Activated T-helper 2 cell treated with anti-CD3 and anti-CD28 coated beads, Interferon-gamma antibody, Interleukin-2, Interleukin-4, amounts not matched to agents 10 μg/mL and 5 μg/mL and 100 μg/mL, durations not matched to agents 14 hours and 24 hours and 36 hours (primary cell): ENCODE measurements at places on chromosomes 5 and 9. TPM values are rescaled to one million over a fixed set of nuclear protein-coding genes. Genes with fewer than 3 reads are reported as not detected.

PNPLA7 gene
- 1.6 TPM in 2 replicates for total RNA-seq

PCDHGA3 gene
- 0.11 and 0.16 TPM in 2 replicates for total RNA-seq

LRRC19 gene
- not detected in 2 replicates for total RNA-seq

POU5F2 gene
- 1.0 and 1.4 TPM in 2 replicates for total RNA-seq

SOX30 gene
- total RNA-seq: 0.11 TPM in 2 replicates

GRCh38 chr5:122354293-122354692, 42.3 kb downstream of the SNCAIP start:
- DNase-seq: no peak
- no peaks in the 10 kb centered on the region for H3K27me3 ChIP-seq

DNA sequence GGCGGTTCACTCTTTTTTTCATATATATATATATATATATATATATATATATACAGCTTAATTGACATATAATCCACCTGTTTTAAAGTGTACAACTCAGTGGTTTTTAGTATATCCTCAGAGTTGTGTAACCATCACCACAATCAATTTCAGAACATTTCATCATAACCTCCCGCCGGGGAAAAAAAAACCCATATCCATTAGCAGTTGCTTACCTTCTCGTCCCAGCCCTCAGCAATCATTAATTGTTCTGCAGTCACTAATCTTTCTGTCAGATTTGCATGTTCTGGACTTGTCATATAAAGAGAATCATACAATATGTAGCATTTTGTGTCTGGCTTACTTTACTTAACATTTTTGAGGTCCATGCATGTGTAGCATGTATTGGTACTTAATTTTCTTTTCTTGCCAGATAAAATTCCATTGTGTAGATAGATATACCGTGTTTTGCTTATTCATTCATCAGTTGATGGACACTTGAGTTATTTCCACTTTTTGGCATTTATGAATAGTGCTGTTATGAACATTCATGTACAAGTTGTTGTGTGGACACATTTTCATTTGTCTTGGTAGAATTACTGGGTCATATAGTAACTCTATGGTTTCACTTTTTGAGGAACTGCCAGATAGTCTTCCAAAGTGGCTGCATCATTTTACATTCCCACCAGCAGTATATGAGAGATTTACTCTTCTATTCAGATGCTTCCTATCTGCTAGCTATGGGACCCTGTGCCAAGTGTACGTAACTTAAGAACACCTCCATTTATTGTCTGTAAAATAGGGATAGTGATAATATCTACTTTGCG, 3.5 kb upstream of the RNF145 start:
- H3K4me1 ChIP-seq: peaks cover 37% of the 10 kb centered on the region
- H3K36me3 ChIP-seq: peaks cover 7% of the 10 kb centered on the region
- H3K27me3 ChIP-seq: peaks cover 7% of the 10 kb centered on the region

GRCh38 chr9:95085861-95086563, 231.5 kb downstream of the FANCC start:
- no peak for DNase-seq
- no peaks in the 10 kb centered on the region for H3K4me1 ChIP-seq
- H3K4me3 ChIP-seq: no peak overlapping the region
- no peak overlapping the region for H3K27ac ChIP-seq
- peaks cover 13% of the 10 kb centered on the region for H3K36me3 ChIP-seq
- no peaks in the 10 kb centered on the region for H3K27me3 ChIP-seq

DNA sequence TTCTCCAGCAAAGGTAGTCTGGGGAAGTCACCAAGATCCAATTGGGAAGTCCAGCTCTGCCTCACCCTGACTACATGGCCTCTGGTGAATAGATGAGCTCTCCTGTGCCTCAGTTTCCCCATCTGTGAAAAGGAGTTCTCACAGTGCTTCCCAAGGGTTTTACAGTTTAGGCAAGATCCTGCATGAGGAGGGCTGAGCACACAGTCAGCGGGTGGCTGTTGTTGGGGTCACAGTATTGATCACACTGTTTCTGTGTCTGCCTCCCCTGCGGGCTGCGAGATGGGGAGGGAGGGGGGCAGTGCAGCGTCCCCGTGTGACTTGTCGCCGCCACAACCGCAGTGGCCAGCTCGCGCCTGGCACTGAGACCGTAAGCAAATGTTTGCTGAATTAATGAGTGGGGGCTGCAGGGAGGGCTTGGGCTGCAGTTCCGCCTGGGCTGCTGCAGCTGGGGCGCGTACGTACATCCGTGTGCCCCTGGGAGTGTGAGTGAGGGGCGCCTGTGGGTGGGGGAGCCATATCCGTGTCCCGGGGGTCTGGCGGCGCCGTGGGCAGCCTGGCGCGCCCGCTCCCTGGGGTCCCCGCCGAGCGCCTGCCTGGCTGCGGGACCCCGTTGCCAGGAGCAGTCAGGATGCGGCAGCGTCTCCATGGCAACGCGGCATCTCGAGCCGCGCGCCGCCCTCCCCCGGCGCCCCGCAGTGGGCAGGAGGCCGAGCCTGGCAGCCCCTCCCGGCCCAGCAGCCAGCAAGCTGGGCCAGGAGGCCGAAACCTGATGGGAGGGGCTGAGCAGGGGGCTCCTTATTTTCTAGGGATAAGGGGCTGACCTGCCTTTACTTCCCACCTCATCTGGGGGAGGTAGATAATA, 31.4 kb upstream of the PSD2 start:
- H3K27ac ChIP-seq: no peak overlapping the region
- DNase-seq: no peak
- H3K4me1 ChIP-seq: peaks cover 8% of the 10 kb centered on the region
- peaks cover 46% of the 10 kb centered on the region for H3K27me3 ChIP-seq
- H3K4me3 ChIP-seq: no peak overlapping the region
- no peaks in the 10 kb centered on the region for H3K36me3 ChIP-seq

GRCh38 chr9:97774673-97775072, 77.5 kb upstream of the XPA start:
- DNase-seq: no peak
- H3K4me3 ChIP-seq: no peak overlapping the region
- peaks cover 24% of the 10 kb centered on the region for H3K27me3 ChIP-seq
- H3K27ac ChIP-seq: no peak overlapping the region
- no peaks in the 10 kb centered on the region for H3K4me1 ChIP-seq

DNA sequence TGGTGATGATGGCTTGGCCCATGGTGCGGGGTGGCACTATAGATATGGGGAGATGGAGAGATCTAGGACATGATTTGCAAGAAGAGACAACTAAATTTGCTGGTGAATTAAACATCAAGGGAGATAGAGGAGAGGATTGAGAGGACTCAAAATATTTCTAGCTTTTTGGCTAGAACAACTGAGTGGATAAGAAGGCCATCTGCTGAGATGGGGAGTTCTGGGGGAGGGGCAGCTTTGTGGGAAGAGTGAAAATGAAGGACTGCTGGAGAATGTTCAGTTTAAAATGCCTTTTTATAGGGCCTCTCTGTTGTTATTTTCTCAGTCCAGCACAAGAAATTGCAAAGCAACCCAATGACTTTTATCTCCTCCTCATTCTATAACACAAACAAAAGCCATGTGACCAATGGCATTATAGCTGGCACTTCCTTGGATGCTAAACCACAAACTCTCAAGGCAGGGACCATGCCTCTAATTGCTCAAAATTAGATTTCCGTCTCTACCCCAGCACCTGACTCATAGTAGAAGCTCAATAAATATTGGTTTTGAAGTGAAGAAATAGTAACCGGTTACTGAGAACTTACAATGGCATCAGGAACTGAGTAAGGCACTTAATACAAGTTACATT, 29.8 kb downstream of the JAKMIP2 start:
- H3K4me1 ChIP-seq: no peaks in the 10 kb centered on the region
- DNase-seq: no peak
- H3K36me3 ChIP-seq: no peaks in the 10 kb centered on the region
- no peaks in the 10 kb centered on the region for H3K27me3 ChIP-seq
- no peak overlapping the region for H3K27ac ChIP-seq
- no peak overlapping the region for H3K4me3 ChIP-seq

GRCh38 chr5:123455095-123455494, 31.9 kb upstream of the CEP120 start:
- peaks cover 2% of the 10 kb centered on the region for H3K36me3 ChIP-seq
- no peak overlapping the region for H3K4me3 ChIP-seq

- no peaks in the 10 kb centered on the region for H3K36me3 ChIP-seq
- H3K4me3 ChIP-seq: no peak overlapping the region
- H3K27me3 ChIP-seq: peaks cover 9% of the 10 kb centered on the region
- no peak overlapping the region for H3K27ac ChIP-seq
- H3K4me1 ChIP-seq: peaks cover 8% of the 10 kb centered on the region
Measured at GRCh38 chr9:6054280-6055099, 39.1 kb upstream of the RANBP6 start.

DNA sequence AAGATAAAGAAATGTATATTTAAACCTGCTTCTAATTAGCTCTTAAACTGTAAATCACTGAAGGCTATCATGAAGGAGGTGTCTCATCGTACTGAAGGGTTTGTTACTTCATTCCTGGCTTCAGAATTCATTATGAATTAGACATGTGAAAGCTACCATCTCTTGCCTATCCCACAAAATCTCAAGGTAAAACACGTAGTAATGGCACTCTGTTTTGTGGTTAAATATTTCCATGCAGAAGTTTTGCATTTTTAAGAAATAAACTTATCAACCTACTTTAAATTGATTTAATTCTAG, 490.7 kb upstream of the NUDT12 start:
- H3K4me3 ChIP-seq: no peak overlapping the region
- no peaks in the 10 kb centered on the region for H3K27me3 ChIP-seq
- H3K4me1 ChIP-seq: peaks cover under 1% of the 10 kb centered on the region

DNA sequence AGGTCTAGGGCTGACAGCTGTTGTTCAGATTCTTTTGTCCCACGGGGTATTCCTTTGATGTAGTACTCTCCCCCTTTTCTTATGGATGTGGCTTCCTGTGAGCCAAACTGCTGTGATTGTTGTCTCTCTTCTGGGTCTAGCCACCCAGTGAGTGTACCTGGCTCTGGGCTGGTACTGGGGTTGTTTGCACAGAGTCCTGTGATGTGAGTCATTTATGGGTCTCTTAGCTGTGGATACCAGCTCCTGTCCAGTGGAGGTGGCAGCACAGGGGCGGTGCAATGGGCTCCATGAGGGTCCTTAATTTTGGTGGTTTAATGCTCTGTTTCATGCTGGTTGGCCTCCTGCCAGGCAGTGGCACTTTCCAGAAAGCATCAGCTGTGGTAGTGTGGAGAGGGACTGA, 161.3 kb downstream of the CAVIN4 start:
- H3K4me1 ChIP-seq: no peaks in the 10 kb centered on the region
- H3K4me3 ChIP-seq: no peak overlapping the region
- no peak overlapping the region for H3K27ac ChIP-seq
- no peaks in the 10 kb centered on the region for H3K27me3 ChIP-seq
- no peak for DNase-seq
